ENCODE measurements at places on chromosomes 16 and 17.

DNA sequence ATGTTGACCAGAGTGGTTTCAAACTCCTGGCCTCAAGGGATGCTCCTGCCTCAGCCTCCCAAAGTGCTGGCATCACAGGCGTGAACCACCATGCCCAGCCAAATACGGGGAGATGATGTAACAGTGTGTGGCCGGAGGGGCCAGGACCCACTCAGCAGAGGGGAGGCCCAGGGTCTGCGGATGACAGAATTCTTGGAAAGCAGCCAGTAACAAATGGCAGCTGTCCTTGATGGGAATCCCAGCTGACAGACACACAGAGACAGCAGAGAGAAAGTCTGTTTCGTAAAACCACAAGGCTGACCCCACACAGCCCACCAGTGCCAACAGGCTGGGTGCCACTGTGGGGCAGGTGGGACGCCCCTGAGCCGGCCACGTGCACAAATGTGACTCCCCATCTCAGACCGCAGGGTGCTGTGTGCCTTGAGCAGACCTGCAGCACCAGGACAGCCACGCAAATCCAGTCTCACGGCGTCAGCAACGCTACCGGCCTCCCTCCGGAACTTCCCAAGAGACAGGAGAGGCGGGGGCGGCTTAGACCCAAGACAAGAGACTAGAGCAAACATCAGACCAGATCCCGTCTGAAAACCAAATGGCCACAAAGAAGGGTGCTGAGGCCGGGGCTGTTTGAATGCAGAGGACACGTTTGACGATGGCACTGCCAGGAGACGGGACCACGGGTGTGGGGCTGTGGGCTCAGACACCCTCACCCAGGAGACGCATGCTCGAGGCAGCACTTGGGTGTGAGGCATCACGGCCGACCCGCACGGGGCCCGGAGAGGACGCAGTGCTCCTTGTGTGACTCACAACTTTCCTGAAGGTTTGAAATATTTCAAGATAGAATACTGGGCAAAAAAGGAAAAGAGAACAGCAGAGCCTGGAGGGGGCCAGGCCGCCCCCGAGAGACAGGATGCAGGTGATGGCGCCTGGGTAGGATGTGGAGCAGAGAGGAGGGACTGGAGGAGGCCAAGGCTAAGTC is 24.6 kb downstream of the CTU2 start:
- DNase-seq, result no peak

DNA sequence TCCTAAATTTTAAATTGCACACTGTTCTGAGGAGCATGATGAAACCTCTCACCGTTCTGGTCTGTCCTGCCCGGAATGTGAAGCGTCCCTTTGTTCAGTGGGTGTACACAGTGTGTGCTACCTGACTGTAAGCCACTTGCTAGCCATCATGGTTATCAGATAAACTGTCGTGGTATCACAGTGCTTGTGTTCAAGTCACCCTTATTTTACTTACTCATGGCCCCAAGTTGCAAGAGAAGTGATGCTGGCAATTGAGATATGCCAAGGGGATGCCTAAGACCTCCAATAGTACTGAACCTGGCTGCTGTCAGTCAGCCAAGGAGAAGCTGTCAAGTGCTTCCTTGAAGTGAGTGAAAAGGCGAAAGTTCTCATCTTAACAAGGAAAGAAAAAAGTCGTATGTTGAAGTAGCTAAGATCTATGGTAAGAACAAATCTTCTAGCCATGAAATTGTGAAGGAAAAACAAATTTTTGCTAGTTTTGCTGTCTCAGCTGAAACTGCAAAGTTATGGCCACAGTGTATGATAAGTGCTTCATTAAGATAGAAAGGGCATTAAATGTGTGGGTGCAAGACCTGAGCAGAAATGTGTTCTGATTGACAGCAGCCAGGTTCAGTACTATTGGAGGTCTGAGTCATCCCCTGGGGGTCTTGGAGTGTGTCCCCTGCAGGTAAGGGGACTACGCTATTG is 5.8 kb downstream of the PIK3R6 start:
- DNase-seq, result no peak

- no peak for DNase-seq
These were observed 39.3 kb upstream of the CCDC182 start for GRCh38 chr17:57784226-57784895.

DNA sequence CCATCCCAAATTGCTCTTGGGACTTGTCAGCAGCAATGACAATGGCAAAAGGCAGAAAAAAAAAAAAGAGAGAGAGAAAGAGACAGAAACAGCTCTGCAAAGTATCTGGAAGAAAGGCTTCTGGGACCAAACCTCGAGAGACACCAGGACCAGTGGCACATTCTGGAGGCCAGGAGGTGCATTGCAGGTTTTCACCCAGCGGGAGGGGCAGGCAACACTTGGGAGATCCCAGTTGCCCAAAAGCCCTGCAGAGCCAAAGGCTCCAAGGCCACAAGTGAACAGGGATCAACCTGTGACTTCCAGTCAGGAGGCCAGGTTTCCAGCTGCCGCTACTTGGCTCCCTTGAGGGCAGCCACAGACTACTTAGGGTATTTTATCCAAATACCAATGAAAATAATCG is 110.8 kb upstream of the CDH5 start:
- no peak for DNase-seq

DNA sequence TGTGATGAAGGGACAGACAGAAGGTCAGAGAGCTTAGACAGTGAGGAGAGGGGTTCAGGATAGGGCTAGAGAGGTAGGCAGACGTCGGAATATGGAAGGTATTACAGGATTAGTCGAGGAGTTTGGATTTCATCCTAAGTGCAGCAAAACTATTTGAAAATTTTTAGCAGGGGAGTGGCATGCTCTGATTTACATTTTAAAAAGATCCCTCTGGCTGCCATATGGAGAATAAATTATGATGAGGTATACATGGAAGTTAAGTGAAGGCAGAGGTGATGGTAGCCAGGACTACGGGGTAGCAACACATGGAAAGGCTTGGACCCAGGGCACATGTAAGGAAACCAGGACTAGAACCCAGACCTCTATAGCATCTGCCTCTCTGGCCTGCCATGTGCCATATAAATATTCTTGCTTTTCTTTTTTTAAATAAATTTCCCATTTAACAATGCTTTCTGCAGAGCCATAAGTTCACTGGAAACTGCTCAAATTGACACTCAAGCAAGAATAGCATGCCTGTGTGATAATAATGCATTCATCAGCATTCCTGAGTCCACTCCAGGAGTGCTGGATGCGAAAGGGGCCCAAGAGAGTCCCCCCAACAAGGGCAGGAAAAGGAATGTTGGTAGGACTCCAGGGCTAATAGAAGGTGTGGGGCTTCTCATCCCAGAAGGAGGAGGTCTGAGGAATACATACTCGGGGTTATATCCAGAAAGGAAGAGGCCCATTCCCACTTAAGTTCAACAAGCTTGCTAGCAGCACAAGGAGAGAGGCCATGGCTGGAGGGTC is 78.2 kb downstream of the HLF start:
- DNase-seq, result no peak

Data from SW480 (cell line).